ENCODE measurements at places on chromosomes 12 and 14.

GRCh38 chr14:69101331-69101826 is 51.5 kb downstream of the DCAF5 start:
- DNase-seq: no peak

DNA sequence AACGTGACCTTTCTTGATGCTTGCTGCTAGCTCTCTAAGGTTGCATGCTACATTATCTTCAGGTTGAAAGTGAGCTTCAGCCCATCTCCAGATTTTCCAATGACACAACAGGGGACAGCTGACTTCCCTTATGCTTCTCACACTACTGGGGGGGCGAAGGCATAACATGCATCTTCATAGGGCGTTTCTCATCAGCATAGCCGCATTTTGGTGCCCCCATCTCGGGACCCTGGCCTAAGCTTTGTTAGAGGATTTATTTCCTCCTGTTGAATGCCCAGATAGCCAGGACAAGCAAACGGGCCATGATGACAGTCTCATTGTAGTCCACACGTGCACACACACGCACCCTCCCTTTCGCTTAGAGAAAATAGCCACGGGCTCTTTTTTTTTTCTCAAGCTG is 30.7 kb downstream of the SSPN start:
- no peak for DNase-seq

GRCh38 chr12:66288121-66288520 is 14.2 kb upstream of the HELB start:
- DNase-seq: peak; percentile 51

- DNase-seq: no peak
Observed at GRCh38 chr14:20743556-20743955, 2.1 kb upstream of the EDDM3A start.

DNA sequence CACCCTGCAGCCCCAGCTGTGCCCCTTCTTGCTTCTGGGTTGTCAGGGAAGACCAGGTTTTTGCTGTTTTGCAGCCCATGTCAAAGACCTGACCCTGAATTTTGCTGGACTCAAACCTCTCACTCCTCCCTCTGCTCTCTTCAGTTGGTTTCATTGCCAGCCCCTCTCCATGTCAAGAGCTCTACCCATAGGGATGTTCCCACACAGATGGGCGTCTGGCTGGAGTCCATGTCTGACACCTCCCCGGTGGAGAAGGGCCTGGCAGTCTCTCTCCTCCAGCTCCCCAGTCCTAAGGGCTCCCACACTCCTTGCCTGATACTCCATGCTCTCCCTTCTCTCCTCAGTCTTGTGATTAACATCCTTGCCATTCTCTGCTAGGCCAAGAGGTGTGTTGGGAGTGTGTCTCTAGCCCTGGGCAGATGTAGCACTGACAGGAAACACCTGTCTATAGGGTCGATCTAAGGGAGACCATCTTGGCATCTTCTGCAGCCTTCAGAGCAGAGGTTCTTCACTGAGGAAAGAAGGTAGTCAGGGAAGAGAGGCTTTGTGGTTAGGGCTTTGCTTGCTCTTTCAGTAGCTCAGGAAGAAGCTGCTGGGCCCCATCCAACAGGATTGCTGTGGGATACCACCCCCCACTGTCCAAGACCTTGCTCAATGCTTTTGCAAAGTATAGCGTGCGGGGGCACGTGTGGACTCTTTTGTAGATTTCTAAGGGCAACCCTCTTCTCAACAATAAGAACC is 4.7 kb downstream of the ASIC1 start:
- no peak for DNase-seq

GRCh38 chr12:6894321-6894720 is 10.3 kb upstream of the LRRC23 start:
- no peak for DNase-seq

GRCh38 chr14:93104961-93105360 is 10.8 kb downstream of the ITPK1 start:
- DNase-seq: no peak

GRCh38 chr14:60963761-60964160 is 17.1 kb downstream of the TRMT5 start:
- DNase-seq: no peak
